Testis (tissue), 5 donors: ENCODE measurements at places on chromosomes 6 and 20. TPM values are rescaled to one million over a fixed set of nuclear protein-coding genes. Genes with fewer than 3 reads are reported as not detected.

- H3K36me3 ChIP-seq: no peaks in the 10 kb centered on the region
- no peak for DNase-seq
- H3K4me3 ChIP-seq: no peak overlapping the region
Observed at GRCh38 chr6:72412709-72413044, 209.2 kb upstream of the KCNQ5 start.

DNA sequence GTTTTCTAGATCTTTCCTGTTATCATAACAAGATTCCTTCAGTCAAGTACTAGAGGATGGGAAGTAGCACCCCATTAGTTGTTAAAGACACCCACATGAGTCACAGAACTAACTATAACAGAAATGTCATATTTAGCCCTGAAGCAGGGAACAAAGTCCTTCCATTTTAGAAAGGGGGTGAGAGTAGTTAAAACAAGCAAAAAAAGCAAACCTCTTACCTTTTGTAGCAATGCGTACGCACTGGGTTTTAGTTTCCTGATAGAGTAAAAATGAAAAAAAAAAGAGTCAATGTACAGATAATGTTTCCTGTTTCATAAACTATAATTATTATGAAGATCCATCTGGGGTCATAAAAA lies 163.7 kb upstream of the THEMIS start:
- H3K27me3 ChIP-seq: no peaks in the 10 kb centered on the region
- no peak for DNase-seq
- no peak overlapping the region for H3K4me3 ChIP-seq
- H3K27ac ChIP-seq: no peak overlapping the region
- no peaks in the 10 kb centered on the region for H3K4me1 ChIP-seq

DNA sequence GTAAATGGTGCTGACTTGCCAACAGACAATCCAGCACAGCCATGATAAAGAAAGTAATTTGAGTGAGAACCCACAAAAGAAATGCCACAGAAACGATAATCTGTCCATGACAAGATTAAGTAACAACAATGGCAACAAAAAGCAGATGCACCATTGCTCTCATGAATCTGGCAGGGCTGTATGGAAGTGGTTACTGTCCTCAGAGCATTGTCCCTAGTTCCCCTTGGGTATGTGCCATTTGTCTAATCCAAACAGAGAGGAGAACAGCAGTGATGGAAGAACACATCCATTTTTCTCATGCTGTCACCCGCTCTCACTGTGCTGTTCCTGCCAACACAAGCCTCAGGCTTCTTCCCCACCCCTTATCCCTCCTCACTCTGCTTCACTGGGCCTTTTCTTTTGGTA lies 65.8 kb downstream of the REV3L start:
- H3K27me3 ChIP-seq: no peaks in the 10 kb centered on the region
- H3K27ac ChIP-seq: no peak overlapping the region
- H3K36me3 ChIP-seq: no peaks in the 10 kb centered on the region
- DNase-seq: peak; percentile 33
- H3K4me3 ChIP-seq: no peak overlapping the region
- peaks cover 8% of the 10 kb centered on the region for H3K4me1 ChIP-seq

DNA sequence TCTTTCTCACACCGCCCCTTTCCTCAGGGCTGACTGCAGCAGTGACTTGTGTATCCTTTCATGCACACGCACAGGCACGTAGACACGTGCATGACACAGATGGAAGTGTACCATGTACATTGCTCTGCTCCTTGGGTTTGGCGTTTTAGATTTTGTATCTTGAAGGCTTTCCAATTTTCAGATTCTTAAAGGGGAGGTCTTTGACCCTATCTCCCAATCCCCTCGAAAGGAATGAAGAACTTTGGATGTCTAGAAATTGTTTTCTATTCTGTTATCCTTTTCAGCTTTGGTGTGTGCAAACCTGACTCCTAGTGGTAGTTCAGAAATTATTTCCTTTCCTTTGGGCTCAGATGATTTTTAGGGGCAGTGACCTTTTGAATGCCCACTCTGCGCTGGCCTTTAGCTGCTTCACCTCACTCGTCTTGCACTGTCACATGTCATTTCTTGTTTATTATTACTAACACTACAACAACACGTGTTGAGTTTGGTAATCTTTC lies 63.0 kb downstream of the HIVEP1 start:
- no peaks in the 10 kb centered on the region for H3K27me3 ChIP-seq
- H3K4me3 ChIP-seq: no peak overlapping the region
- no peak overlapping the region for H3K27ac ChIP-seq
- DNase-seq: no peak
- H3K4me1 ChIP-seq: no peaks in the 10 kb centered on the region

- no peaks in the 10 kb centered on the region for H3K27me3 ChIP-seq
- H3K4me1 ChIP-seq: no peaks in the 10 kb centered on the region
- H3K36me3 ChIP-seq: no peaks in the 10 kb centered on the region
- no peak for DNase-seq
- H3K4me3 ChIP-seq: no peak overlapping the region
- H3K27ac ChIP-seq: no peak overlapping the region
Observed at GRCh38 chr20:39813190-39813829, 851.2 kb downstream of the DHX35 start.

ARHGAP40 gene
- 1.5 TPM for total RNA-seq

GRCh38 chr20:31967830-31968249 lies at the start of gene XKR7:
Gene XKR7, plus strand, starts transcription at chr20:31968151. Its CDS starts 25 bp downstream, at chr20:31968176.
- no peaks in the 10 kb centered on the region for H3K4me1 ChIP-seq
- H3K27ac ChIP-seq: no peak within 1 kb of the TSS
- no peak for DNase-seq
- H3K27me3 ChIP-seq: no peaks in the 10 kb centered on the region
